ENCODE measurements at places on chromosomes 2 and 18.

DNA sequence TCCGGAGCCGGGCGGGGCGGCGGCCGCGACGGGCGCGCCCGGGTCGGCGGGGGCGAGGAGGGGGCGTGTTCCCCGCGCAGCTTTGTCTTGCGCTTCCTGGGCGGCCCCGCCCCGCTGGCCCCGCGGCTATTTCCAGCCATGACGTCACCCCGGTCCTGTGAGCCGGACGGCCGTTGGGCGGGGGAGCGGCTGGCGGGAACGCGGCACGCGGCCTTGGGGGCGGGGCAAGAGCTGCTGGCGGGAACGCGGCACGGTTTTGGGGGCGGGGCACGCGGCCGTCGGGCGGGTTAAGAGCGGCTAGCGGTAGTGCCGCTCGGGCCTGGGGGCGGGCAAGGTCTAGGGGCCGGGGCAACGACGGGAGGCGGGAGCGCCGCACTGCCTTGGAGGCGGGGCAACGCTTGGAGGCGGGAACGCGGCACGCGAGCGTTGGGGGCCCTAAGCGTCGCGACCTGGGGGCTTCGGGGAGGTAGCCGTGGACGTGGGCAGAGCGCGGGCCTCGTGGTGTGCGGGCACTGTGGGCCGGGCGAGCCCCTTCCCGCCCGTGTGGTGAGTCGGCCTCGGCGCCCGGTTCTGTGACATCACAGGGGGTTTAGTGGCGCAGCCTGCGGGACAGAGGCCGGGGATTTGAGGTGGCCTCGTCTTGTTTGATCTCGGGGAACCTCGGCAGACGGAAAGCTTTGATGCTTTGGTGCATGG is 704 bp downstream of the KLF11 start:
- peak; percentile 73 for DNase-seq

DNA sequence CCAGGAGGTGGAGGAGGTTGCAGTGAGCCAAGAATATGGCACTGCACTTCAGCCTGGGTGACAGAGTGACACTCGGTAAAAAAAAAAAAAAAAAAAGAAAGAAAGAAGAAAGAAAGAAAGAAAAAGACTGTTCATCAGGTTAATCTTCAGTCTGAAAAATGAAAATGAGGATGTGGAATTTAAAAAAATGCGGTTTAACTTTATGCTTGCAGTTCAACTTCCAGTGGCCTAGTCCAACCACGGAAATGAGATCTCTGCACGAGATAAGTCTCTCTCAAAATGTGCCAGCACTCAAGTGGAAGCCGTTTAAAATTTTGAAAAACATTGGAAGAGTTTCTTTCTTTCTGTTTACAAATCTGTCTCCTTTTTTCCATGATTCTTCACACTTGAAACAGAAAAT is 112.1 kb downstream of the DOCK10 start:
- DNase-seq, result no peak

GRCh38 chr2:29741132-29741531 is 180.3 kb downstream of the ALK start:
- DNase-seq, result no peak

GRCh38 chr2:62118160-62118559 is 77.8 kb upstream of the B3GNT2 start:
- DNase-seq, result no peak

DNA sequence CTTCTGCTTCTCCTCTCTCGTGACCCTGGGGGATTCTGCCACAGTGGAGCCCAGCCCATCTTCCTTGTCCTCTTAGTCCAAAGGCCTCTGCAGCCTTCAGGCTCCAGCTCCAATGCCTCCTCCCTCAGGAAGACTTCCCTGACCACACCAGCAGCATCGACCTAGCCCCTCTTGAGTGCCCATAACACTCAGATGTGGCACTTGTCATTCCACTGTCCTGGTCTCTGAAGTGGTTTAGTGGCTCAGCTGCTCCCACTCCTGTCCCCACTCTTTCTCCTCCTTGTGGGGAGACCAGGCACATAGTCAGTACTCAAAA is 97.5 kb downstream of the STPG4 start:
- DNase-seq, result no peak

DNA sequence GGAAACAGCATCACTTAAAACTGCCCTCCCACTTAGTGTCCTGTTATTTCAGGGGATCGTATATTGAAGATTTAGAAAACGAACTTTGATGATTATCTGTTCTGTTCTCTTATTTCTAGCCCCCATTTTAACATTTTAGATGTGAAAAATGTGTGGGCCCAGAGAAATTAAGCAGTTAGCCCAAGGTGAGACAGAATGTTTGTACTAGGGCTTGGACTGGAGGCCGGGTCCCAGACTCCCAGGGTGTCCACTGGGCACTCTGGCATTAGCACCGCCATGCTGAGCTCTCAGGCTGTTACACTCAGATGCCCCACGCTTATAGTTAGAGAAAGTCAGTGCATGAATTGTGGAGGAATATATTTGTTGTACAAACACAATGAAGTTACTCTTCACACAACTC is 5.5 kb upstream of the RAX start:
- DNase-seq, result no peak

GRCh38 chr2:88765154-88765888 is 73.8 kb downstream of the RPIA start:
- DNase-seq, result no peak

- DNase-seq, result no peak
Observed at GRCh38 chr2:67776276-67776675, 286.5 kb downstream of the C1D start.

- no peak for DNase-seq
Observed at GRCh38 chr2:85578243-85579180, 1.1 kb downstream of the VAMP8 start.
